ENCODE measurements at places on chromosomes 16 and 17. TPM values are rescaled to one million over a fixed set of nuclear protein-coding genes. Genes with fewer than 3 reads are reported as not detected.

DNA sequence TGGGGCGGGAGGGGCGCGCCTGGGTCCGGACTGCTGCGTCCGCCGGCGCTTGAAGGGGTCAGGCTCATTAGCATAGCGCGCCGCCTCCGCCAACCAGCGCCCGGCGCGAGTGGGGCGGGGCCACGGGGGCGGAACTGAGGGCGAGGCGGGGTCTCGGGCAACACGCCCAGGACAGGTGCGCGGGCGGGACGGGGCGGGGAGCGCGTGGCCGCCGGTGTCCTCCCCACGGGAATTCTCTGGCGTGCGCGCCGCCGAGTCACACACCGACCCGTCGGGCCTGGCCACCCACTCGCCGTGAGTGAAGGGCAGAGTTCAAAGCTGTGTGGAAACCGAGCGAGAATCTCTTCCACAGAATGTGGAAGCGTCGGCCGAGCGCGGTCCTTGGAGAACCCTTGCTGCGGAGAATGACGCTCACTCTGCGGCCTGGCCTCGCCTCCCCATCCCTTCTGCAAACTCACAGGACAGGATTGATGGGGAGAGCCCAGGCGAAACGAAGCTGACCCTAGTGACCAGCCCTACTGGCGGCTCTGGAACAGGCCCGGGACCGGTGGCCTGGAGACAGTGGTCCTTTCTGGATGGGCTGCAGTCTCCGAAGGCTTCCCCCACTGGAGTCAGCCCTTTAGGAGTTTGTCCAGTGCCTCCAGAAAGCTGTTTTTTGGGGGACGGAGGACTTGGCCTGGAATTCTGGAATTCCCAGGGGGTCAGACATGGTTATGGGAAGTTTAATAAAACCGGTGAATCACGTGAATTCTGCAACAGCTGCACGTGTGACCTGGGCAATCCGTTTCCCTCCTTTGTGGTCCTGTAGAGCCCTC lies at the start of gene SNAI3:
TSS of gene SNAI3 (minus strand) at position 69 of the 815 bp plus-strand sequence. CDS start 101 bp downstream, outside the sequence.
- DNase-seq = peak; percentile 61

GRCh38 chr16:3696425-3697218 lies 20.7 kb downstream of the TRAP1 start:
- DNase-seq = no peak

DNA sequence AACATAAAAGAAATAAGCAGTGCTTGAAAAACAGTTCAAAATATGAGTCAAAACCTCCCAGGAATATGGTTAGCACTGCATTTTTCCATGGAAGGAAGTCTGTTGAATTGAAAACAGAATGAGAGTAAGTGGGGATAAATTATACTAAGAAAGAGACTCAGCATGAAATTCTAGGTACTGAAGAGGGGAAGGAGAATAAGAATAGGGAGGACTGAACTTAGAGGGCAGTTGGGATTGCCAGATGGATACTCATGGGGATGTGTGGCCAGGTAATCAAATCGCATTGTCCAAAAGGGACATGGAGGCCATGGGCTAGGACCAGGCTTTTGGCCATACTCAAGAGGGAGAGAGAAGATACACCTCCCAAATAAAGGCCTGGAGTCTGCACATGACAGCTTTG lies 247.9 kb downstream of the CDH13 start:
- no peak for DNase-seq

The ACSF3 gene
- 27.2 TPM for total RNA-seq

DNA sequence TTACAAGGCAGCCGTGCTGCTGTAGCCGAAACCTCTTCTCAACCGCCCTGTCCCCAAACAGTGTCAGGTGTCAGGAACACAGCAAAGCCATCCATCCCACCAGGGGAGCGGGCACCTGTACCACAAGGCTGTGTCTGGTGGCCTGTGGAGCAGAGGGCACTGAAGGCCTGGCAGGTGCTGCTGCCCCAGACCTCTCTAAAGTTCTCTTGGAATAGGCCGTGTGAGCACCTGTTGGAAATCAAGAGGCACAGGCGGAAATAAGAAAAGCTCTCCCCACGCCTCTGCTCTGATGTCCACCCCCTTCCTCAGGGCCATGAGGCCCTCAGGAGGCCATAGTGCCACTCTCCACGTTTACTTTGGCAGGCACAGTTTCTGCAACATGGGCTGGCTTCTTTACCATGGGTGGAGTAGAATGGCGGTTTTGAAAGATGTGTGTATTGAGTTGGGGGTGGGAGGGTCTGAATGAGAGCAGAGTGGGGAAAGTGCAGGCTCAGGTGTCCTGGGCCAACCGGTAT lies 99.9 kb upstream of the ZNF750 start:
- no peak for DNase-seq

The LDHD gene
- total RNA-seq = 1.7 TPM

The SYCE1L gene
- 3.4 TPM for total RNA-seq

DNA sequence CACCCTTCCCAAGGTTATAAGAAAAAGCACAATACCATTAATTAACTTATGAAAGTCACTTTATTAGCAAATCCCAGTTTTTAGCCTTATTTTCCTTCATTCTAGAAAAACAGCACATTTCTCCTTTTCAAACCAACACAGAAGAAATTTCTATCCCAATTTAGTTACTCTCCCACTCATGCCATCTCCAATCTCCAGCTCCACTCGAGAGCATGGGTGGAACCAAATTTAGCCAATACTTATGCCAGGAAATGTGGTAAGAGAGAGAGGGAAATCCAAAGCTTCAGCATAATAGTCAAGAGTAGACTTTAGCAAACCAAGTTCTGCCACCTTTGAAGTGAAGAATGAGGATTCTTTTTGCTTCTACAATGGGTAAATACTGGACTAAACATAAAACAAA lies 288.8 kb downstream of the KIF2B start:
- DNase-seq = no peak

The FSCN2 gene
- 0.42 TPM for total RNA-seq

DNA sequence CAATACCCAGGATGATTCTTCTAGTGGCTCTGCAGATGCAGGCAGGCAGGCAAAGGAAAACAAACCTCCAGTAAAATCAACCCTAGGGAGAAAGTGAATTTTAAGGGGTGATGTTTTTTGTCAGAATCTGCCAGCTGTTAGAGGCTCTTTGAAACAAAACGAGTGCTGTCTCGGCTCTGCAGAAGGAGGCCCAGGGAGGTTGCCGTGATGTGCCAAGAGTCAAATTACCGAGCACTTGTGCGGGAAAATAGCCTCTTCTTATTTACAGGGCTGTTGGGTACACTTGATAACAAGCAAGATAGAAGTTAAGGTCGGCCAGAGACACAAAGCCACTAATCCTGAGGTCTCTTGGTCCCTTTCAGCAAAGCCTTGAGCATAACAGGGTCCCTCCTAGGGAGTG lies 68.9 kb upstream of the EEF2KMT start:
- no peak for DNase-seq

DNA sequence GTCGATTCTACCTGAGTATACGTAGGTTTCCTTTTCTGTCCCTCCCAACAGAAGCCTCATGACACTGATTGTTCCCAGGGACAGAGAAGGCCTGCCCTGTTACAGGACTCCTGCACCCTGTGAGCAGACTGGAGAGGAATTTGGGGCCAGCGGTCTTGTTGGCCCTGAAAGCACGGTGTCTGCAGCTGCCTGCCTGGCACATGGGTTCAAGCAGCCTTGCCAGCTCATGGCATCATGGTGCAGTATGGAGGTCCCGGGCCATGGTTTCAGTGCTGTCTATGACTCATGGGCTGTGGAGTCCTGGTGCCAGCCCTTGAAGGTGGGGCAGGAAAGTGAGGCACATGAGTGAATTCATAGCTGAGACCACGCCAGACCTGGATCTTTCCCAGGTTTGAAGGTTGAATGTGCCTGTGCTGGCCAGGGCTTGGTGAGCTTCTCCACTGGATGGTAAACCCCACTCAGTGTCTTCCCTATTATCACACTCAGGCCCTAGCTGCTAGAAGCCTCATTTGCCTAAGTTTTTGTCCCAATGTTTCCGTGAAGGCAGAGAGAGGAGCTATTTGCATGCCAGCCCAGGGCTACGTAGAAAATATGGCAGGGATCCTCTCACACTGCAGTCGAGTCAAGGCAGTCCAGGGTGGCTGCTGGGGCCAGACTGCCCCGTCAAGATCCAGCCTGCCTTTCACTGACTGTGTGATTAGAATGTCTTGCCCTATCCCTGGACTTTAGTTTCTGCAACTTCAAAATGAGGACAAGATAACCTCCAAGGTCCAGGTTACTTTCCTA lies 277.2 kb upstream of the CCL2 start:
- no peak for DNase-seq

DNA sequence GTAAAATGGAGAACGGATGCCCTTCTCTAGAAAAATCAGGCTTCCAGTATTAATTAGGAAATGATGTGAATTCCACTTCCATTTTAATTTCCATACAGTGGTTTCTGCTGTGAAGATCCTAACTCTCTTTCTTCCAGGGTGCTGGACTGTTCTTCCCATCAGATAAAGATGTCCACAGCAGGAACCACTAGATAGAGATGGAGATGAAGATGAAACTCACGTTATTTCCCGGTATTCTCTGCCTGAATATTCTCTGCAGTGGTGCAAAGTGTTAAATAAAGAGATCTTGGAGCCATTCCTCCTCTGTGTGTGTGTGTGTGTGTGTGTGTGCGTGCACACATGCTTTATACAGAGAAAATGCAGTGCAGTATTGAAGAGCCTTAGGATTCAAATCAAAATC lies 727.5 kb downstream of the KCNJ2 start:
- DNase-seq = no peak

The KCNH6 gene
- 0.05 TPM for total RNA-seq

- DNase-seq = no peak
Observed at GRCh38 chr16:26334218-26335111, 642.7 kb downstream of the HS3ST4 start.

The ABCC1 gene
- total RNA-seq = 35.7 TPM

The GJD3 gene
- 4.3 TPM for total RNA-seq

The HBA2 gene
- total RNA-seq = 0.42 TPM

GRCh38 chr16:89442588-89442987 lies 47.8 kb downstream of the ANKRD11 start:
- no peak for DNase-seq

DNA sequence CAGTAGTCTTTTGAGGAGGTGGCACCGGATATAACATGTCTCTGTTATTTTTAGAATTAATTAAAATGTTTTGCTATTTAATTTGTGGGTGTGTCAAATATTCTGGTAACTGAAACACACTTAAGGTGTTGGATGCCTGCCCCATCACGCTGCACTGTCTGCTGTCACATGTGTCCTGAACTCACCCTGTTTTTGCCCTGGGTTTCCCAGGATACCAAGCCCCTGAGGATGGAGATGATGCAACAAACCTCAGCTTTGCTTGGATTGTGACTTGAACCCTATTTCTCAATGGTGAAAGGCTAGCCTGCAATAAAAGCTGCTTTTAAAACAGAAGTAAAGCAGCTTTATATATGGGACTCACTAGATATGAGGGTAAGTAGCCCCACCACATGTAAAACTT lies 11.5 kb upstream of the DUSP14 start:
- DNase-seq = no peak

GRCh38 chr17:57236686-57237299 lies 19.5 kb upstream of the MSI2 start:
- DNase-seq = no peak

The GAST gene
- not detected for total RNA-seq

DNA sequence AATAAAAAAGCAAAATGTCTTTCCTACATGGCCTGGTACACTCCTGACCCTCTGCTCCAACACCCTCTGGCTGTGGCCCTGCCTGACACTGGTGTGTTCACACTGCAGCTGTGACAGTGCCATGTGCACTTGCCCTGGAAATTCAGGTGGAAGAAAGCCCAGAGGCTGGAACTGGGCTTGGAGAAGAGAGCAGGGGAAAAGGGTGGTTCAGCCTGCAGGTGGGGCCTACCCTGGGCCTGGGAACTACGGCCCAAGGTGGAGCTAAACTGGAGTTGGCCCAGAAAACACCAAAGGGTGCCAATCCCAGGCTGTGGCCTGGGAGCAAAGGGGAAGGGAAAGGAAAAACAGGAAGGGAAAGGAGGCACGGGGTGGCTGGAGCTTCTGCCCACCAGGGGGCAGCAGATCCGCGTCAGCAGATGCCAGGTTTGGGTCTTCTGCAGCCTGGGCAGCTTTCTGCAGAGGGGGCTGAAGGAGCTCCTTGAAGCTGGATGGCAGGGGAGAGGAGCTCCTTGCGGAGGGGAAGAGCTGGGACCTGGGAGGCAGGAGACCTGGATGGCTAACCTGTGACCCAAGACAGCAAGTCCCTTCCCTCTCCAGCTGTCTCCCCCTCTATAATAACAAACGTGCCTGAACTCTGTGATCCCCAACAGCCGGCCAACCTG lies 15.4 kb upstream of the CTCF start:
- DNase-seq = peak; percentile 88

The EME1 gene
- total RNA-seq = 1.0 TPM

The ZNF423 gene
- 13.4 TPM for total RNA-seq

DNA sequence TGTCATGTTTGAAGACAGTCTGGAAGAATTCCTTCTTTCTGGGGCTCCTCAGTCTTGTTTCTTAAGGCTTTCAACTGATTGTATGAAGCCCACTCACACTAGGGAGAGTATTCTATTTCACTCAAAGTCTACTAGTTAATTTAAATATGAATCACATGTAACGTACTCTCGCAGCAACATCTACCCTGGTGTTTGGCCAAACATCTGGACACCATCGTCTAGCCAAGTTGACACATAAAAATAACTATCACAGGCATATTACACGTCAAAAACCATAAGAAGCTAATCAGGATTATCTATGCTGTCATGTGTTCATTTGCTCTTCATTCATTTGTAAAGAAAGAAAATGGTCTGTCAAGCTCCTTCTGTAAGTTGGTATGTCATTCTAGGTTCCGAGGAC lies 787.4 kb downstream of the KCNJ2 start:
- no peak for DNase-seq

The EIF1 gene
- 128 TPM for total RNA-seq

GRCh38 chr16:53281280-53281679 lies 153.0 kb upstream of the RBL2 start:
- DNase-seq = no peak

- no peak for DNase-seq
Observed at GRCh38 chr17:2909175-2909845, 113.1 kb downstream of the RAP1GAP2 start.

- no peak for DNase-seq
Observed at GRCh38 chr17:73720187-73720834, 76.1 kb upstream of the SDK2 start.

GRCh38 chr17:2064980-2065785 lies 10.3 kb downstream of the HIC1 start:
- DNase-seq = peak; percentile 92

DNA sequence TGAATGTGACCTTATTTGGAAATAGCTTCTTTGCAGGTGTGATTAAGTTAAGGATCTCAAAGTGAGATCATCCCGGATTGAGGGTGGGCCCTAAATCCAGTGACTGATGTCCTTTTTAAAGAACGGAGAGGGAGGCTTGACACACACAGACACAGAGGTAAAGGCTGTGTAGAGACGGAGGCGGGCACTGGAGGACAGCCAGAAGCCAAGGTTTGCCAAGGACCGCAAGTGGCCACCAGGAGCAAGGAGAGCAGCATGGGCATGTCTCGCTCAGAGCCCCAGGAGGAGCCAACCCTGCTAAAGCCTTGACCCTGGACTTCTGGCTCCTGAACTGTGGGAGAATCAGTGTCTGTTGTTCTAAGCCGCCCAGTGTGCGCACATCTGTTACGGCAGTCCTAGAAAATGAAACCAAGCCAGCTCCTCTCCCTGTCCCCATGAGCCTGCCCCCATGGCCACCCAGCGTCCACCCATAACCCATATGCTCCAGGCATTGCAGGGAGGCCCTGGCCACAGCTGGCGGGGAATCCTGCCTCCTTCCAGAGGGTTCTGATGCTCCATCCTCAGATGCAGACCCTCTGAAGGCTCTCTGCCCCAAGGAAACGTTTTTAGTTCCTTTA lies 15.2 kb downstream of the CNGB1 start:
- DNase-seq = no peak

The DLG4 gene
- total RNA-seq = 21.5 TPM
